ENCODE measurements at places on chromosomes 6 and 20.
A peak's percentile ranks its signal among the peaks of the same experiment; 100 is the strongest.

GRCh38 chr6:116530436-116530835 lies 15.0 kb downstream of the TRAPPC3L start:
- DNase-seq = no peak

GRCh38 chr6:36829919-36830544 lies 9.2 kb downstream of the CPNE5 start:
- DNase-seq = no peak

GRCh38 chr20:44415833-44416715 lies 59.6 kb upstream of the TTPAL start:
- no peak for DNase-seq

DNA sequence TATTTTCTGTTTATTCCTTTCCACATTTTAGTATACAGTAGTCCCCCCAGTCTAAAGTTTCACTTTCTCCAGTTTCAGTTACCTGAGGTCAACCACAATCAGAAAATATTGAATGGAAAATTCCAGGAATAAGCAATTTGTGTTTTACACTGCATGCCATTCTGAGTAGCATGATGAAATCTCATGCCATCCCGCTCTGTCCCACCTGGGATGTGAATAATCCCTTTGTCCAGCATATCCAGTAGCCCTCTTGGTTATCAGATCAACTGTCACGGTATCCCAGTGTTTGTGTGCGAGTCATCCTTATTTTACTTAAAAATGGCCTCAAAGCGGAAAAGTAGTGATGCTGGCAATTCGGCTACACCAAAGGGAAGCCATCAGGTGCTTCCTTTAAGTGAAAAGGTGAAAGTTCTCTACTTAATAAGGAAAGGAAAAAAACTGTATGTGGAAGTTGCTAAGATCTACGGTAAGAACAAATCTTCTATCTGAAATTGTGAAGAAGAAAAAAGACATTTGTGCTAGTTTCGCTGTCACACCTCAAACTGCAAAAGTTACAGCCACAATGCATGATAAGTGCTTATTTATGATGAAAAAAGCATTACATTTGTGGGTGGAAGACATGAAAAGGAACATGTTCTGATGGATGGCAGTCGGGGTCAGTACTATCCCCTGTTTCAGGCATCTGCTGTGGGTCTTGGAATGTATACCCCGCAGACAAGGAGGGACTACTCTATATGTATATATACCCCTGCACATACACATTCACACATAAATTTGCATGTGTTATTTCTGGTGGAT lies 11.3 kb downstream of the NOX3 start:
- DNase-seq = no peak

- DNase-seq = no peak
Observed at GRCh38 chr6:54847799-54848597, 1.4 kb downstream of the FAM83B start.

- no peak for DNase-seq
Observed at GRCh38 chr20:11902285-11902697, 15.4 kb upstream of the BTBD3 start.

DNA sequence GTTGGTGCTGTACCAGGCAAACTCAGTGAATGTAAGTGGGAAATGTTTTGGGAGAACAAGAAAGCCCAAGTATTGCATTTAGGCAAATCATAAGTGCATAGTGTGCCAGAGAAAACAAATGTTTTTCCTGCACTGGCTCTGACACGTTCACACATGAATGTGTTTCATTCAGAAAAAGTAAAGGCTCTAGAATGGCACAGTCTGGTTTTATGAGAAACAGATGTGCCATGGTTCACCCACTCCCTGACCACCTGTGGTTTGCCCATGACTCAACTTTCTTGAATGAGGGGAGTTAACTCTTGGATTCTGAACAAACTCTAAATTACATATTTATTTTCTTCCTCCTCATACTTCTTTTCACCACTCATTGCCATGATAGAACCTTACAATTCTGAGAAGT lies 126.9 kb downstream of the KCNQ5 start:
- DNase-seq = no peak

- DNase-seq = no peak
Observed at GRCh38 chr6:168163096-168163731, 84.2 kb upstream of the FRMD1 start.

- no peak for DNase-seq
Observed at GRCh38 chr20:39150501-39150900, 188.4 kb downstream of the DHX35 start.

DNA sequence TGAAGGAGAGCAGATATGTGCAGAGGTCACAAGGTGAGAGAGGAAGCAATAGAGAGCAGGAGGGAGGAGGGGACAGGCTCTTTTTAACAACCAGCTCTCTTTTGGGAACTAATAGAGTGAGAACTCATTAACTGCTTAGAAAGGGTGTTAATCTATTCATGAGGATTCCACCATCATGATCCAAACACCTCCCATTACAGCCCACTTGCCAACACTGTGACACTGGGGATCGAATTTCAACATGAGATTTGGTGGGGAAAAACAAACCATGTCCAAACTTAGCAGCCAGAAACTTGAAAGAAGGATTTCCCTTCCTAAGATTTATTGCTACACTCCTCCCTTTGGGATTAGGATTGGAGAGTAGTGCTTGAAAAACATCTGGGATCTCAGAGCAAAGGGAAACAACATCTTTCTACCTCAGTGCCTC lies 135.5 kb upstream of the PLCB4 start:
- no peak for DNase-seq

- DNase-seq = no peak
Observed at GRCh38 chr6:74632196-74632875, 573.5 kb downstream of the COL12A1 start.

- no peak for DNase-seq
Observed at GRCh38 chr6:170113141-170113540, 177.7 kb downstream of the DLL1 start.

- no peak for DNase-seq
Observed at GRCh38 chr20:19872001-19872400, 113.9 kb downstream of the RIN2 start.

- DNase-seq = no peak
Observed at GRCh38 chr20:62405108-62405980, 1.7 kb downstream of the CABLES2 start.

- DNase-seq = no peak
Observed at GRCh38 chr6:135227349-135227748, 46.2 kb downstream of the MYB start.

- no peak for DNase-seq
Observed at GRCh38 chr6:98116455-98116854, 717.9 kb upstream of the POU3F2 start.

- DNase-seq = peak; percentile 48
Observed at GRCh38 chr6:2749969-2750600, 637 bp downstream of the MYLK4 start.

DNA sequence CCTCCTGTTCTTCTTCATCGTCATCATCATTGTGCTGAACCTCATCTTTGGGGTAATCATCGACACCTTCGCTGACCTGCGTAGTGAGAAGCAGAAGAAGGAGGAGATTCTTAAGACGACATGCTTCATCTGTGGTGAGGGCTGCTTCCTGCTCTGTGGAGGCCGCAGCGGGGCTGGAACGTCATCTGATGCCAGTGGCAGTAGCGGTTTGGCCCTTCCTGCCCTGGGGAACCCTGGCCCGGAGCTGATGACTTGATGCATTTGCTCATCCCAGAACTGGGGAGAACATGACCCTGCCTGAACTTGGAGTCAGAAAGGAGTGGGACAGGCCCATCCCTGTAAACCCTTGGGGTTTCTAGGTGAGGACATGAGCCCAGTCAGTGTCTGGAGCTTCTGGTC lies 18.7 kb downstream of the UQCC2 start:
- peak; percentile 54 for DNase-seq

- no peak for DNase-seq
Observed at GRCh38 chr6:109009962-109010704, 84.5 kb downstream of the SESN1 start.

- no peak for DNase-seq
Observed at GRCh38 chr6:170404036-170404435, 97.5 kb downstream of the FAM120B start.

- no peak for DNase-seq
Observed at GRCh38 chr6:121319112-121319553, 15.1 kb downstream of the TBC1D32 start.

DNA sequence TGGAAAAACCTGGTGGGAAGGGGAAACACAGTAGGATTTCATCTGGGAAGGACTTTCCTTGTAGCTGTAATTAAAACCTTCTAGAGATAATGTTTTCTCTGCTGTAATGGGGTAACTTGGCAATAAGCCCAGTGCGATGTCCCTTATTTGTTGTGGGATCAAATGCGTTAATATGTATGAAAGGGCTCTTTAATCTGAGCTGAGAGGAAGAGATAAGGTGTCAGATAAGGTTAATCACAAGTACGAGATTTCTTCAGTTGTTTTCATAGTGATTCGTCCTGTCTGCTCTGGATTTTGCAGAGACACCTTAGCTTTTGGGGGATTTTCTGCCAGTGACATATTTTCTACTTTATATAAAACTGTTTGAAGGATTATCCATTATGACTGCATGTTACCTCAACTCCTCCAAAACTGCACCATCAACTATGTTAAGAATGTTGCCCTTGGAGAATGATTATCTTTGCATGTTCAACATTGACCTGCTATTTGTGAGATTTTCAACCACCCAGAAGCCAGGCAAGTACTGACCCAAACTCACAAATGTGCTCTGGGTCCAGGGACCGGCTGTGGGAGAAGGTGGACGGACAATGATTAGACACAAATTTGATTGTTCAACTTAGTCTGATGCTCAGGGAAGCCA lies 21.2 kb upstream of the ELOVL5 start:
- no peak for DNase-seq

DNA sequence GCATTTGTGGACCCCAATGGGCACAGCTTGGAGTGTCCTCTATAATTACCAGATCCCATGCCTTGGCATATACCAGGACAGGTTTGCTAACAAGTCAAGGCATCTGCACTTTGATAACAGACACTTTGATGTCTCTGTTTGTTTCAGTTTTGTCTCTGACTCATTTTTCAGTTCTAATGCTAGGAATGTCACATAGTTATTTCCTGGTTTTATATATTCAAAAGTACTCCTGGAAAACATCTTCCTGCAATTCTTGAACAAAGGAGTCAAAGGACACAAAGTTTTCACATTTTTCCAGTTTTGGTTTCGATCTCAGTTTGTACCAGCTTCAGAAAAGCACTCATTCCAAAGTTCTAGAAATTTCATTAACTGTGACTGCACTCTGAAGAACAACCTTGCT lies 188.1 kb downstream of the FOXC1 start:
- DNase-seq = no peak

GRCh38 chr6:111747396-111747795 lies 125.9 kb downstream of the FYN start:
- DNase-seq = no peak

DNA sequence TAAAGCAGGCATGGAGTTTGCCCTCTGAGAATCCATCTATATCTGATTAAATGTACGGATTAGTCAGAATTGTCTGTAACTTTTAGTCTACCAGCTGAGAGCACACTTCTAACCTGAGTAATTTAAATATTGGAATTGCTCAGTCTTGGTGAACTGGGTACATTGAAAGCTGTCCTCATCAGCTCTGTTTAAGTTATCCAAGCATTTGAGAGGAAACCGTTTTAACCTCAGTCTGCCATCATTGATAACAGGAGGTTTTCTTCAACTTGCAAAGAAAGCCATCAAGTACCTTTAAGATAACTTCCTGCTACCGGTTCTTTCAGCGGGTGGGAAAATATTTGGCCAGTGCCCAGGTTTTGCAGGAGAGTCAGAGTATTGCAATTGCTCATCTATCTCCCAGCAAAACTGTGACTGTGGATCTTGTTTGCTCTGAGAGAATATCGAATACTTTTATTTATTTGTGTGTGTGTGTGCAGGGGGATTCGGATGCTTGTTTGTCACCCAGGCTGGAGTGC lies 31.1 kb upstream of the F13A1 start:
- no peak for DNase-seq

GRCh38 chr6:45044510-45045252 lies 283.4 kb upstream of the RUNX2 start:
- no peak for DNase-seq

DNA sequence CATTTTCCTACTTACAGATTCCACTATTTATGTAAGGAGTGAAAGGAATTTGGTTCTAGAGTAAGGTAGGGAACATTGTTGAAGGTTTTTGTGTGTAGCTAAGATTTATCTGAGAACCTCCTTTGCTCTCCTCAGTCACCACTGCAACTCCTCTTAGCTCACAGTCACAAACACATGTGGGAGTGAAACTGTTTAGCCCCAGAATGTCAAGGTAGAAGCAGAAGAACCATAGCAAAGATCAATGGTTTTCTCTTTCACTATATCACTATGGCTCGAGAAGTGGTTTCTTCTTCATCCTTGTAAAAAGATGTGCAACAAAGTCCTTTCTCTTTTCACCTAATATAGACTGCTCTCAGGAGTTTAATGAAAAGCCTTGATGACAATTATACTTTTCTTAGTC lies 6.5 kb upstream of the DEFB112 start:
- no peak for DNase-seq

DNA sequence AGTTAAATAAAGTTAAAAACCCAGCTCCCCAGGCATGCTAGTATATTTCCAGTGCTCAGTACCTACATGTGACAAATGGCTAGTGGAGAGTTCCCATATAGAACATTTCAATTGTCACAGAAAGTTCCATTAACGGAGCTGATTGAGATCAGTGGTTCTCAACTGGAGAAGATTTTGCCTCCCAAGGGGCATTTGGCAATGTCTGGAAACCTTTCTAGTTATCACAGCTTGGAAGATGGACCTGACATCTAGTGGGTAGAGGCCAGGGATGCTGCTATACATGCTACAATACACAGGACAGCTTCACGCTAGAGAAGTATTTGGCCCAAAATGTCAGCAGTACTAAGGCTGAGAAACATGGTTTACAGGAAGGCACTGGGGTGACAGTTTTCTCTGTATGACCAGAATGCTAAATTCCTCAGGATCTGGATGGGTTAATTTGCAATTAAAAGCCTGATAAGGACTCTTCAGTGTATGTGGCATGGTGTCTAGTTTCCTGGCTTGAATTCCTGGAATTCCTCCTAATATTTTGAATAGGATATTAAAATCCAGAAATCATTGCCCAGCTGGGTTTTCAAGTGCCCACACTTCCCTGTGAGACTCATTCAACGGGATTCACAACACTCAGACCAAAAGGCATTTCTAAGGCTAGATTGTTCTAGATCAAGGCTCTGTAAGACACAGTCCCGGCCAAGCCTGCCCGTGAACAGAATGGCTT lies 84.7 kb upstream of the SALL4 start:
- DNase-seq = no peak

DNA sequence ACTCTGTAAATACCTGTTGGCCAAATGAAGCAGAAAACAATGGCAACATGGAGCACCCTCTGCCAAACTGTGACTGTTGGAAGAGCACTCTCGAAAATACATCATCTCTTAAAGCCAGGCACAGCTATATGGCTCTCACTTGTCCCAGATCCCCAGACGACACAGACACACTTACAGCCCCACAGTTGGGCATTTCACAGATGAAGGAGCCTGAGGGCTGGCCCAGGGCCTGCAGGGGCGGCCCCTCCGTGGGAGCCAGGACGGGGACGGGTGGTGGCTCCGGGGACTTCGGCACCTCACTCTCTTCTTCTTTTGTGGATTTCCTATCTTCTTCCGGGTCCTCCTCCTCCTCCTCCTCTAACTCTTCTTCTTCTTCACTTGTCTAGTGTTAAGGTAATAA lies 18.4 kb upstream of the MRPS10 start:
- DNase-seq = no peak
